Urinary bladder (tissue), 4 donors: ENCODE measurements at places on chromosomes 12 and 14.

GRCh38 chr14:100673807-100674154 lies 52.9 kb upstream of the DLK1 start:
- DNase-seq = no peak

- no peak for DNase-seq
Measured at GRCh38 chr12:52735816-52736632, 32.7 kb upstream of the KRT77 start.

- DNase-seq = no peak
Measured at GRCh38 chr14:95388699-95389098, 69.0 kb upstream of the CLMN start.

DNA sequence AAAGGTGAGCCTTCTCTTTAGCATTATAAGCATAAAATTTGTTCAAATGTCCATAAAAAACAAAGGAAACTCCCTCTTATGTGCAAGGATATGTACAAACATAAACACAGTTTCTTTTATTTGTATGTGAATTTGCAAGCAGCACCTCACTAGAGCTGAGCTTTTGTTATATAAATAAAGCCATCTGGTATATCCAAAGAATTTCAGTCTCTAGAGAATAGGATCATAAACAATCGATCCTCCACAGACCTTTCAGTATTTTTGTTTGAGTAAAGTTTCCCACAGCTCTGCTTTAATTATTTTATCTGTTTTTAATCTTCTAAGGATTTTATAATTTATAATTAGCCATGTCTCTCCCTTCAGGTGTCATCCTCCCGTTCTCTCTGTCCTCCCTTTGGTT lies 89.2 kb downstream of the OTOGL start:
- DNase-seq = no peak

DNA sequence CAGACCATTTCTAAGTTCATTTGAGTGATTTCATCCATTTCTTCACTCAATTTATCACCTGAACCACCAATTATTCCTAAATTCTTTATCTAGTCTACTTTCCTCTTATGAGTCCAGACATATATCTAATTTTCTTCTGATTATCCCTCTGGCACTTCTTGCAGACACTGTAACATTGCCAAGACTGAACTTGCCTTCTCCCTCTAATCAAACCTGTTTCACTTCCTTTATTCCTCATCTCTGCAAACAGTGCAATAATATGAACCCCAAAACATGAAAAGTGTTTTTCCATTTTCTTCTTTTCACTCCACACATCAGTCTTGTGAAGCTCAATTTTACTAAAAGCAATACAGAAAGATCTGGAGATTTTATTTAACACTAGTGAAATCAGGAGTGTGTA lies 37.8 kb upstream of the PTPRQ start:
- no peak for DNase-seq

- DNase-seq = no peak
Measured at GRCh38 chr12:4383304-4383865, 3.9 kb upstream of the FGF23 start.

- DNase-seq = no peak
Measured at GRCh38 chr14:104237651-104238423, 99.5 kb downstream of the KIF26A start.

GRCh38 chr12:85993746-85994145 lies 119.7 kb downstream of the NTS start:
- DNase-seq = no peak

DNA sequence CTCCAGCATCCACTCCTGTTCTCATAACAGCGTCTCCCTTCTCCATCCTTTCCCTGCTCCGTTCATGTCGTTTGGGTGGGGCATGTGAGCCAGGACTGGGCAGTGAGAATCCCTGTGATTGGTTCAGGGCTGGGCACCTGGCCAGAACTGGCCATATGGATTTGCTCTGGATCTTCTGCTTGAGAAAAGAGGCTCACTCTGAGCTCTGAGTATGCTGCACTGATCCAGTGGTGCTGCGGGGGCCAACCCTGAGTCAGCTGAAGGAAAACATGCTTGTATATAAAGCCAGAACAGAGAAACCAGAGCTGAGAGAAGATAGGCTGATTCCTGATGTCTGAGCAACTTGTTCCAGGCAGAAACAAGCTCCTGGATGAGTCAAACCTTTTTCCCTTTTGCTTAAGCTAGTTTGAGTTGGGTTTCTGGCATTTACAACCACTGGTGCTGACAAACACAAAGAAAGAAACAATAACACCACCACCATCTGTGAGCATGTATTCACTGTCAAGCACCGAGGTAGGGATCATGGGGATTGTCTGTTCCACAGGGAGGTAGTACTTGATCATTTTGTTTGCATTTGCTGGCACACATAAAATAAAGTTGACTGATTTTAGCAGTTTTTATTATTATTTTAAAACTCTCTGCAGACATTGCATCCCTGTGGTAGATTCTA lies 14.0 kb upstream of the HPD start:
- DNase-seq = peak; percentile 76

DNA sequence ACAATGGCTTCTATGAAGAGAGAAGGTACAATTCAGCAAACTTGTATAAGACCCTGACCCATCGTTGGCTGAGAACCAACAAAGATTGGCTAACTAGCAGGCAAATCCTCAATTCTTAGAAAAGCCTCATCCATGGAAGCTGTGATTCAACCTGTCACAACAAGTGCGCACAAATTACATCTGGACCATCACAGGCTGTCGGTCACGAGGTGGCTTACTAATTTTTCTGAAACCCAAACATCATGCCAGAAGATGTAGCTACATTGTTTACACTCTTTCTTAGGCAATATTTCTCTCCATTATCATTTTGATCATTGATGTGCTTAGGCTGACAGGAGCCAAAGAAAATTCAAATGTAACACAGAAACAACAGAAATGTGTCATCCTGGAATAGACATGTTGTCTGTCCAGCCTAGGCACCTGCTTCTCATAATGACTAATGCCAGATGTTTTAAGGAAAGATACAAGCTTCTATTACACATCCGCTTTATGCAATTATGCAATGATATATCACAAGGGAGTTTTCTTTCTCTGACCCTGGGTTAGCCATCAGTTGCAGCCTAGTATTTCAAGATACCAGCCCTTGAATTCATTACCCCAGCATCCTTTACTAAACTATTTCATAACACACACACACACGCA lies 92.9 kb upstream of the DIO2 start:
- DNase-seq = no peak

GRCh38 chr14:63472986-63473788 lies 70.0 kb downstream of the PPP2R5E start:
- DNase-seq = no peak

GRCh38 chr12:96091833-96092232 lies 56.4 kb upstream of the LTA4H start:
- DNase-seq = no peak

DNA sequence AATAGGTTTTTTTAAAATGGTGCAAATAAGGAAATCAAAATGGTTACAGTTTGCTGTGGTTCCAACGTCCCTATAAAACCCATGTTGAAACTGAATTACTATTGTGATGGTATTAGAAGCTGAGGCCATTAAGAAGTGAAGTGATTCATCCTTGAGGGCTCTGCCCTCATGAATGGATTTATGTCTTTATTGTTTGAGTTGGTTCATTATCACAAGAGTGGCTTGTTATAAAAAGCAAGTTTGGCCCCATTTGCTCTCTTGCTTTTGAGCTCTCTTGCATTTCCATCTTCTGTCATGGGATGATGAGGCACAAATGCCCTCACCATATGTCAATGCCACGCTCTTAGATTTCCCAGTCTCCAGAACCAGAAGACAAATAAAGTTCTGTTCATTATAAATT lies 62.3 kb downstream of the PRKD1 start:
- DNase-seq = no peak

DNA sequence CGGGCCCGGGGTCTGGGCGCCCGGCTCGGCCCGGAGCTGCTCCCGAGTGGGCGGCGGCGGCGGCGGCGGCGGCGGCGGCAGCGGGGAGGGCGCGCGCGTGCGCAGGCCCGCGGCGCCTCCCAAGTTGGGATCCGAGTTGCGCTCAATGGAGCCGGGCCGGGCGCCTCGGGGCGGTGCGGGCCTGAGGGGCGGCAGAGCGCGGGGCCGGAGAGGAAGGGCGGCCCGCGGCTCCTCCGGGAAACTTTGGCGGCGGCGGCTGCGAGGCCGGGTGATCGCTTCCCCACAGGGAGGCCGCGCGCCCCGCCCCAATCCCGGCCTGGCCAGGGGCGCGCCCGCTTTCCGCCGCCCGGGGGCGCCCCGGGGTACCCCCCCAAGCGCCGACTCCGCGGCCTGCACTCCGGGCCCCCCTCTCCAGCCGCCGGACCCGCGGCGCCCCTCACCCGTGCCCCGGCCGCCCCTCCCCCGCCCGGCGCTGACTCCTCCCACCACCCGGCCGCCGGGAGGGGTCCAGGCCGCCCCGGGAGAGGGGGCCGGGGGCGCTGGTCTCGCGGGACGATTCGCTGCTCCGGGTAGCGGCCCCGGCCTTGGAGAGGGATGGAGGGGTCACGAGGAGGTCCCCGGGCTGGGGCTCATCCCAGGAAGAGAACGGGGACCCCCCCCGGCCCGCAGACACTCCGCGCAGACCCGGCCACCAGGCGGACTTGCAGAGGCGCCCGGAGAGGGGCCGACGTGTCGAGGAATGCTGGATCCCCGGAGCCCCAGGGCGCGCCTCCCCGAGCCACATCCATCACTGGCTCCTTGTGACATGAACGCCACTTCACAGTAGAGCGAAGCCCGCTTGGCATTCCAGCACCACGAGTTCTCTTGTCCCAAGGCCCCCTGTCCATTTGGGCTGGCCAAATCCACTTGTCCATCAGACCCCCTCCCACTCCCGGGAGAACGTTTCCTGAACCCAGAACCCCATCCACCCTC lies at the start of gene RILPL1:
RILPL1 (minus strand) TSS at position 48 of the 972 bp plus-strand sequence. CDS start 237 bp downstream, outside the sequence.
- no peak for DNase-seq

GRCh38 chr14:70871863-70872677 lies 35.2 kb upstream of the PCNX1 start:
- DNase-seq = no peak

- DNase-seq = no peak
Measured at GRCh38 chr12:132209619-132210222, 65.5 kb downstream of the NOC4L start.
